ENCODE measurements at places on chromosomes 1 and 21.
A peak's percentile ranks its signal among the peaks of the same experiment; 100 is the strongest.

DNA sequence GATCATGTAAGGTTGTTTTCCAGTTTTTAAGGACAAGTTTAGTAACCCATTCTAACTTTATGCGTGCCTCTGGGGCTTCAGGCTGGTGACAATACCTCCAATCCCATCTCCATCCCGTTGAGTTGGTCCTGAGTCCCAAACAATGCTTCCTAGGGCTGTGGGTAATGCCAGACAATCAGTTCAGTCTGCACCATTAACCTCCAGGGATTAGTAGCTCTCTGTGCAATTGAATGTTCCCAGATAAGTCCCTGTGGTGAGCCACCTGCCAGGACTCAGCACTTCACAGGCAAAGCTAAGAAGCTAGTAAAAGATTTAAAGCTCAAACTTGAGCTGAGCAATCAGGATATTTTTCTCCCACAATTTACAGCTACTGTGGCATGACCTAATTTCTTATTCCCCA lies 462.2 kb upstream of the PTBP2 start:
- no peak for DNase-seq

DNA sequence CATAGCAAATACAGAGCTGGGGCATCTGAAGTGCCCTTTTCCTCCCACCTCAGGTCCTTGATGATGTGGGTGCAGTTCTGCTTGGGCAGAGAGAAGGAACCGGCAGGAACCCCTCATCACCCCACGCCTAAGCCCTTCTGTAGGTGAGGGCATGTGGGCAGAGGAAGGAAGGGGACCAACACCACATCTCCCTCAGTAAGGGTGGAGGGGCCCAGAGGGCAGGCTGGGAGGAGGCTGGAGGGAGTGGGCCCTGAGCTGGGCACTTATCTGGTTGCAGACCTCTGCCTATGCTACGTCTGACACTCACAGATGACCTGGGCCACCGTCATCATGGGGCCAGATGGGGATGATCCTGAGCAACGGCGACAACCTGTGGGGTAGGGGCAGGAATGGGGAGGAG lies 11.0 kb downstream of the ZNF687 start:
- no peak for DNase-seq

- DNase-seq = peak; percentile 39
Observed at GRCh38 chr1:91725989-91726721, 159.8 kb downstream of the TGFBR3 start.

DNA sequence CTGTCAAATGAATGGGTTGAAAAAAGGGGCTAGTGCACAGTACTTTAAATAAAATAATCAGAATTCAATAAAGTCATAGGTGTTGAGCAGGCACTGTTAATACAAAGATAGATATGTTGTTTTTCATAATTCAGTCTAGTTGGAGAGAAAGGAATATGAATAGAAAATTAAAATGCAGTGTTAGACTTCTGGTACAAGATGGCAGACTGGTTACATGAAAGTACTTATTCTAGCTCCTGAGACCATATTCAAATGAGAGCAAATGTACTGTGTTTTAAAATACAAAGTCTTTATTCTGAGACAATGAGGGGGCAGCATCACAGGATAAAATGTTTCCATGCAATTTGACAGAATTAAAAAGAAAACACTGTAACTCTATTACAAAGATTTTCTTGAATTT lies 542.1 kb downstream of the COL11A1 start:
- no peak for DNase-seq

DNA sequence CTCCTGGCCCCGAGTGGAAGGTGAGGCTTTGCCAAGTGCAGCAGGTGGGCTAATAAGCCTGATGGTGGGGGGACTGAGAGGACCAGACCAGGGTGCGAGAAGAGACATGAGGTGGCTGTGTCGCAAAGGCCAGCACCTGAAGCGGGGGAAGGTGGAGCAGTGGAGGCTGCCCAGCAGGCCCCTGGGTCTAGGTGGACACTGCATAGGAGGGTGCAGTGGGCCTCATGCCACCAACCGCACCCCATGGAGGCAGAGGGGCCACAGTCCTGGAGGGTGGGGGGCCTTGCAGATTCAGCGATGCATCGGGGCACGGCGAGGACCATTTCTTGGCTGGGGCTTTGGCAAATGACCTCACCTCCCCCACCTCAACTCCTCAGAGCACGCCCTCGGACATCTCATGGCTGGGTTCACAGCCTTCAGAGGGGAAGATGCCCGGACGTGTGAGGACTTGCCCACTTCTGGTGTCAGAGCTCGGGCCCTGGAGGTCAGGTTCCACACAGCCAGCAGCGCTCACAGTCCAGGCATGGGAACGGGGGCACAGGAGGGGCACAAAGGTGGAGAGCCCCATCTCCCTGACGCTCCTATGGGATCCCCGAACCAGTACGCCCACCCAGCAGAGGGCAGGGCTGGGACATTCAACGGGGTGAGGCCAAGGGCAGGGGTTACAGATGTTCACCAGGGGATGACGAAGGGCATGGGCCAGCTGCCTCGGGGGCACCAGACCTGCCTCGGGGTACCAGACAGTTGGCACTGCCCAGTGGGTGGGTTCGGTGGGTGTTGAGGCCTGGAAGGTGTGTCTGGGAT lies 35.4 kb downstream of the UBE2G2 start:
- no peak for DNase-seq

Data from femur (tissue), 1 donor.